ENCODE measurements at places on chromosomes 2 and 18.

GRCh38 chr2:15844211-15844801 lies 96.0 kb upstream of the MYCN start:
- no peak for DNase-seq

DNA sequence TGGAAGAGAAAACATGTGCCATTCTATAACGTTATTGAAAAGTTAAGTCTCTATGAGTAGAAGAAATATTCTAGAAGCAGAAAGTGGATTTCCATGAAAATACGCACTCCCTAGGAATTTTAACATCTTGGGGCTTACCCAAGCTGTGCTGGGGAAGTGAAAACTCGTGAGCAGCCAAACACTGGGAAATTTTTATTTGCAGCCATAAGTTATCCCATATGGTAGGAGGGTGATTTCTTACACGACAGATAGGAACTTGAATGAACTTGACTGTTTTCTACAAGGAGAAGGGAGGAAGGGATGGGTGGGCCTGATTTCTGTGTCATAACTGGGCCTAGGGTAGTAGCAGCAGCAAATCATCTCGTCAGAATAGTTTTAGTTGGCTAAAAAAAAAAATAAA lies 272.6 kb downstream of the ETAA1 start:
- no peak for DNase-seq

DNA sequence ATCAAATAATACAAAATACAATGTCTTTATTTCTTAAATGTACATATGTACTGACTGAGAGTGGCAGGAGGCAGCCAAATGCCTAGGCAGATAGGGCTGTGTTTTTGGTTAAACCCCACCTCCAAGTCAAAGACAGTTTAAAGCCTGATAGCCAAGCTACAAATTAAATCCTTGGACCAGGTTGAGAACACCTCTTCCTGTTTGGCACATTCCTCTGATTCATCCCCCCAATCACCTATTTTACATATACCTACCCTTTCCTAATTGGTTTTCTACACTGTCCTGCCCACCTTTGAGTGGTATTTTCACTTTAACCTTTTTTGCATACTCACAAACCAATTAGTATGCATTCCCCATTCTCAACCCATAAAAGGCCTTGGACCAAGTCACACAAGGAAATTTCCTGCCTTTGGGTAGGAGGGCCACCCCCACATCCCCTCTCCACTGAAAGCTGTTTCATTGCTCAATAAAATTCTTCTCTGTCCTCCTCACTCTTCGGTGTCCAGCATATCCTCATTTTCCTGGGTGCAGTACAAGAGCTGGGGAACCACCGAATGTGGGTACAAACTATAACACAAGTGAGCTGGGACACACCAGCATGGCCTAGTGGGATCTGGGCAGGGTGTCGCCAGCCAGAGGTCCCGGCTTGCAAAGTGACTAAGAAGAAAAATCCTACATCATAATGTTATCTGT lies 149.1 kb downstream of the UBE2E3 start:
- DNase-seq, result no peak

DNA sequence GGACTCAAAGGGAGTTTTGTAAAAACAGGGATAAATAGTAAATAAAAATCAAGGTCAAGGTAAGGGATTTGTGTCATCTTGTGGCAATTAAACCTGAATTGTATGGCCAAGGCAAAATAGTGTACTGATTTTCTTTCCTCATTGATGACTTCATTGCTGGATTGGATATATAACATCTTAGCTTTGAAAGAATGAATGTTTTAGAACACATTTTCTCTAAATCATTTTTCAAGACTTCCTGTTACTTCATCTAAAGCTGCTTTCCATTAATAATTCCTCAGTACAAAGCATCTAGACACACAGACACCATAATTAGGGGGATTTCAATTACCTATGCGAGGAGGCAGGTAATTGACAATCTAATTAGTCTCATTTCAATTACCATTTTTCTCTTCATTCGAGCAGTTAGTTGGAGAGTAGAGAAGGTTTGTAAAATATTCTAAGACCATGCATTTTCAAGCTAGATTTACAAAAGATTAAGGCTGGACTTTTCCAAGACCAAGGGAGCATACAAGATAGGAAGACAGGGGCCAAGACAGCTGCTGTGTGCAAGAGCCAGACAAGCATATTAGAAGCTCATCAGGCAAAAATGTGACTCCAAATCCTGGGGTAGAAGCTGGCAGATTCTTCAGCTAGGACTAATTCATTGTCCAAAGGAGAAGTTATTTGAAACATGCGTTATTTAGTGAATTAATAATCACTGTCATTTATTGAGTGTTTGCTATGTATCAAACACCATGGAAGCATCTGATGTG lies 253.6 kb downstream of the EPHA4 start:
- DNase-seq, result no peak

- peak; percentile 79 for DNase-seq
Measured at GRCh38 chr18:59996370-59996966, 96.7 kb downstream of the PMAIP1 start.

DNA sequence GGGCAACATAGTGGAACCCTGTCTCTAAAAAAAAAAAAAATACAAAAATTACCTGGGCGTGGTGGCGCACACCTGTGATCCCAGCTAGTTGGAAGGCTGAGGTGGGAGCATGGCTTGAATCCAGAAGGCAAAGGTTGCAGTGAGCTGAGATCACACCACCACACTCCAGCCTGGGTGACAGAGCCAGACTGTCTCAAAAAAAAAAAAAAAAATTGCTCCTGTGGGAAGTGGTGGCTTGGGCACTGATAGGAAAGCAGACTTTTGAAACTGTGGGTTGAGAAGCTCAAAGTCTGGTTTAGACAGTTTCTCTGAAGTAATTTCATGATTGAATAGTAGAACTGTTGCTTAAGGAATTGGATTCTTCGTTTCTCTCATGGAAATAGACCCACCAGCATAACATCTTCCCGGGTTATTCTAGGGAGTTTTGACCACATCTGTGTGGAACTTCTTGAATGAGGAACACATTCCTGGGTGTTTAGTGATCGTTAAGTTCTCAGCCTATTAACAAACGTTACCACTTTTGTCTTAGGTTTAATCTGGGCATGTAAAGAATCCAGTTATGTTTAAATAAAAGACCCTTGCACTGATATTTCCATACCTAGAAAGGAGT lies 33.5 kb downstream of the GRHL1 start:
- no peak for DNase-seq

- DNase-seq, result no peak
Measured at GRCh38 chr2:241445426-241445825, 63.0 kb downstream of the STK25 start.

- DNase-seq, result no peak
Measured at GRCh38 chr2:240856151-240856980, 12.3 kb upstream of the AGXT start.

DNA sequence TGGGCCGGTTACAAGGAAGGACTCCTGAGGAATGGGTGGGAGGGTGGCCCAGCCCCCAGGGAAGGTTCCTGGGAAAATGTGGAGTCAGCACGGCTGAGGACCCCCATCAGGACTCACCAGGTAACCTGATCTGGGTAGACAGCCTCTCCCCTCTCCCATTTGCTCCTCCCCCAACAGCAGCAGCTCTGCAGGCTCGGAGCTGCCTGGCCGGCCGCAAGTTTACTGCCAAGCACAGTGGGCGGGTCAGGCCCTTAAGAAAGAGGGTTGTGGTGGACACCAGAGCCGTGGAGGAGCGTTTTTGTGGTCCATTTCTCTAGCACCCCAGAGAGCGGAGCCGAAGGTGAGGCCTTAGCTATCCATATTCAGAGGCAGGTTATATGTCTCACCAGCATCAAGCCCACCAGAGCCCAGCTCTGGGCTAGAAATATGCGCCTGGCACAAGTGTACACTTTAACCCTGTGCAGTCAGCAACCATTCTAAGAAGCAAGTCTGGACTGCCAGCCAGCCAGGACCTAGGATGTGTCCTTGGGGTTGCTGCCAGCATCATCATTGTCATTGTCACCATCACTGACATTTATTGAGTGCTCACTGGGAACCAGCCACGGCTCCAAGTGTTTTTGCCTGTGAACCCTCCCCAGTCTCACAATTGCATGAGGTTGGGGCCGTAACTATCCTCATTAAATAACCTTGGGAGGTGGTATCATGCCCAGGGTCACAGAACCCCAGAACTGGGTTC lies 190.1 kb downstream of the KLHL29 start:
- DNase-seq, result no peak

- DNase-seq, result no peak
Measured at GRCh38 chr2:40721595-40721994, 269.7 kb upstream of the SLC8A1 start.

GRCh38 chr2:201932511-201932910 lies 101.1 kb upstream of the FZD7 start:
- no peak for DNase-seq

- no peak for DNase-seq
Measured at GRCh38 chr2:18651842-18652774, 62.7 kb upstream of the NT5C1B start.

DNA sequence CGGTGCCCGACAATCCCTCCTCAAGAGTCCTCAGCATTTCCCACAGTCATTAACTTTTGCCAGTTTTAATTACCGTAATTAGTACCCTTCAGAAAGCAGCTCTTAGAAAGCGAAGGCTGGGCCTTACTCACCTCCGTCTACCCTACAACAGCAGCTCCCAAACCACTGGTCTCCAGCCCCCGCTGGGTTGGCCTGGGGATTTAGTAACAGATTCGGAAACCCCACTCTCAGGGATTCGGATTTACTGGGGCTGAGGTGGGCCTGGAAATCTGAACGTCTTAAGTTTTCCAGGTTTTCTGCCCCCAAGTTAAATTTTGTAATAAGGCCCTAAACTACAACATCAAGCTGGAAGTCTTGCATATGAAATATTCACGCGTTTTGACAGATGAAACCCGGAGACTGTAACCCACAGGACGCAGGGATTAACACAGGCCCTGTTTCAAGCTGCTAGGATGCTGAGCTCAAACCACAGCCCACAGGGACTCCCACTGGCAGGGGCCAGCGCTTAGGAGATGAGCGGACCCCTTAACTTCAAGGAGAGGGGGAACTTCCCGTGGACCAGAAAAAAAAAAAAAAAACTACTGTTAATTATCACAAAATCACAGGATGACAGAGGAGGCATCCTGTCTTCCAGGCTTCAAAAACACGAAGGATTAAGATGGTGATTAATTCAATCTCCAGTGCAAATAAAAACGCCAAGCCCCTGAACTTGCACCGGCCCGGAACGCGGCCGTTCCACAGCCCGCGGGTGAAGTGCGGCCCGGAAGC lies 985 bp downstream of the ILKAP start:
- DNase-seq, result no peak

- DNase-seq, result no peak
Measured at GRCh38 chr2:174063492-174064092, 98.4 kb upstream of the SP3 start.

- no peak for DNase-seq
Measured at GRCh38 chr2:196939371-196939770, 12.9 kb upstream of the PGAP1 start.

DNA sequence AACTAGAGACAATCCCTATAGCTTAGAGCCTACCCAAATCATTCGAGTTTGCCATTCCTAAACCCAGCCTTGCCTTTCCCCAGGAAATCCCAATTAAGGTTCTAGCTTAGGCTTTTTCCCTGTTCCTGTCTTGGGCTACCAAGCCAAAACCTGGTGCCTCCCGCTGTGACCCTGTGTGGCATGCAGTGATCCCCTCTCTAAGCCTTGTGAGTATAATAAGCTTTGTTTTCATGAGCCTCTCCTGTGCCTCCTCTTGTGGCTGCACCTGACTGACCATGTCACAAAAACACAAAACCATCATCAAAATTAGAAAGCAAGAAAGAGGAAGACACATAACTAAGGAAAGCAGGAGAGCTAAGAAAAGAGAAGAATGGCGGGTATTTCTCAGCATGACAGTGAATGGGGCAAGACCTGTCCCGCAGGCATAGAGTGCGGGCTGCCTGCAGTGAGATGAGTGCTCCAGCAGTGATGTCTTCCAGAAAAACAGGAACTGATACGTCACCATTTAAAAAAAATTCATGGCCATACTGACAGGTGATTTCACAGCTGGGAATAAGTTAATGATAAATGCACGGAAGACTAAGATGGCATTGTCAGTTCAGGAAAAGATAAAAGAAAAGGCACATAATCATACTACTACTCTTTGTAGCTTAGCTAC lies 9.2 kb upstream of the PAIP2B start:
- no peak for DNase-seq

DNA sequence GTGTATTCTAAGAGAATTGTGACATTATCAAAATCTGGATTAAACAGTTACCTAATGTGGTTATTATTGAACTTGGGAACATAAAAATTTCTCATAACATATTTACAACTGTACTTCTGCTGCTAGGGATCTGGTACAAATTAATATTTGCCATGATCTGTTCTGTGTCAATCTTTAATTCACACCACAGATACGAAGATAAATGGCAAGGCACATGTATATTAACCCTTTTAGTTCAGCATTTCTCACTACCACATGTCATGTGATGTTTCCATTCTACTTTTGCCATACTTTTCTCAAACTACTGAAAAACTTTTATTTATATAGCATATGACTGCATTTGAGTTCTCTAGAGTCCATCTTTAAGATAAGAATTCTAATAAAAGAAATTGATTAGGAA lies 295.3 kb upstream of the DDX18 start:
- DNase-seq, result no peak

DNA sequence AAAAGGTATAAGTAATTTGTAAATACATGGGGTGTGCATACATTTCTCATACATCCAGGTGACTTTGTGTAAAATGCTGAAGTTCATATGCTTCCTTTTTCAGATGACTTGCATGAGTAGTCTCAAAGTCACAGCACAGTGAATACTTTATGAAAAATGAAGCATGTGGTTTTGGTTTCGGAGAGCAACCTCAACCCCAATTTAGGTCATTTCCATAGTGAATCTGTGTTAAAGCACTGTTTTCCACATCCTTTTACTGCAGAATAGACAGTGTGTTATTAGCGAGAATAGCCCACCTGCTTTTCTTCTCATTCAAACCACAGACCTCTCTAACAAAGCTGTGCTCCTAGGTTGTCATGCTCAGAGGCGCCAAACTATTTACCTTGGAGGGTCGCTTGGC lies 204.4 kb upstream of the RASGRP3 start:
- no peak for DNase-seq

- no peak for DNase-seq
Measured at GRCh38 chr2:205717175-205717846, 35.0 kb downstream of the NRP2 start.

- no peak for DNase-seq
Measured at GRCh38 chr18:74841248-74841647, 243.6 kb downstream of the ZNF407 start.

DNA sequence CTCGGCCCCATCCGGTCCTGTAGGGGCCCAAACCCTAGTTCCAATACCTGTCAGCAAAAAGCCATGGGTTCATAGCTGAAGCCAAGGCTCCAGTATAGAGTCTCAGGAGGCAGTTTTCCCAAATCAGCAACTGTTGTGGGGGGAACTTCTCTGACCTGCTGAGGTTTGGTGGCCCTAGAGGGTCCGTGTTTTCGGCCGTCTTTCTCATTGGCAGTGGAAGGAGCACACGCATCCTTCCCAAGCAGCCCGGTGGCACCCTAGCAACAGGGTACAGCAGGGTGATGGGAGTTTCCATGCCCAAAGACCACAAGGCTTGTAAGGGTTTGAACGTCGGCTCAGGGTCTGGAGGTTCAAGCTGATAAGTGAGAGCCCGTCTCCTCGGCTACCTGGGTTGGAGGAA lies 6.6 kb downstream of the FOSL2 start:
- DNase-seq, result no peak

Measured in COR-L47 (cell line).